ENCODE measurements at places on chromosomes 12 and 14. TPM values are rescaled to one million over a fixed set of nuclear protein-coding genes. Genes with fewer than 3 reads are reported as not detected.

PPP4R4 gene
- total RNA-seq = 1.8 TPM

KLRG1 gene
- 43.8 TPM for total RNA-seq

KLRK1 gene
- total RNA-seq = 75.2 TPM

NFE2 gene
- total RNA-seq = 2.0 TPM

SAMD4A gene
- total RNA-seq = 0.73 TPM
